ENCODE measurements at places on chromosomes 16 and 17.

GRCh38 chr16:85623997-85624601 lies 11.0 kb downstream of the GSE1 start:
- DNase-seq = no peak

GRCh38 chr16:48494742-48495141 lies 109.5 kb upstream of the SIAH1 start:
- no peak for DNase-seq

DNA sequence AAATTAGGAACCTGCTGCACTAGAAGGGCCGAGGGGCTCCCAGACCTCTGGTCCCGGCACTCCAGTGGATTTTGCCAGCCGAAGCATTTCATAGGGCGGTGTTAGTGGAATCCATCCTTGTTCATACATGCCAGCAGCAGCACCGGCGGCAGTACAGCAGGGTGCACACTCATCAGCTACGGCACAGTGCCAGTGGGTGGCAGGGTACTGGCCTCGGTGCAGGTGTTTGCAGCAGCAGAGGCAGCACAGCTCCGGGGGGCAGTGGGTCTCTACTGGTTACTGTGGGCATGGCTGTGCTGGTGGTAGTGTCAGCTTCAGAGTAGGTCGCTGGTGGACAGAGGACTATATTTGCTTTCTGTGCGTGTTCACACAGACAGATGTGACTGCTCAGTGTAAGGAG lies 985.7 kb downstream of the CDH8 start:
- no peak for DNase-seq

DNA sequence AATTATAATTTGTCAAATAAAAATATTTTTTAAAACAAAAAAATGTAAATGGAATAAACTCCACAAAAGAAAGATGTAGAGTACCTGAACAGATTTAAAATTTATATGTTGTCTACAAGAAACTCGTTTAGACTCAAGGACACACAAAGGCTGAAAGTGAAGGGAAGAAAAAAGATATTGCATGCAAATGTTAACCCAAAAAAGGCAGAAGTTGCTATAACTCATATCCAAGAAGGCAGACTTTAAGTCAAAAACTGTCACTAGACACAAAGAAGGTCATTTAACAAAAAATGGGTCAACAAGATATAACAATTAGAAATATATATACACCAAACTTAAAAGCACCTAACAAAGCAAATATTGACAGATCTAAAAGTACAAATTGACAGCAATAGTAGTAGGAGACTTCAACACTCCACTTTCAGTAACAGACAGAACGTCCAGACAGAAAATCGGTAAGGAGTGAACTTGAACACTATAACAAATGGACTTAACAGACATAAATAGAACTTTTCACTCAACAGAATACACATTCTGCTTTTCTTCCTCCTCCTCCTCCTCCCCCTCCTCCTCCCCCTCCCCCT lies 40.8 kb upstream of the MYLK3 start:
- DNase-seq = no peak

DNA sequence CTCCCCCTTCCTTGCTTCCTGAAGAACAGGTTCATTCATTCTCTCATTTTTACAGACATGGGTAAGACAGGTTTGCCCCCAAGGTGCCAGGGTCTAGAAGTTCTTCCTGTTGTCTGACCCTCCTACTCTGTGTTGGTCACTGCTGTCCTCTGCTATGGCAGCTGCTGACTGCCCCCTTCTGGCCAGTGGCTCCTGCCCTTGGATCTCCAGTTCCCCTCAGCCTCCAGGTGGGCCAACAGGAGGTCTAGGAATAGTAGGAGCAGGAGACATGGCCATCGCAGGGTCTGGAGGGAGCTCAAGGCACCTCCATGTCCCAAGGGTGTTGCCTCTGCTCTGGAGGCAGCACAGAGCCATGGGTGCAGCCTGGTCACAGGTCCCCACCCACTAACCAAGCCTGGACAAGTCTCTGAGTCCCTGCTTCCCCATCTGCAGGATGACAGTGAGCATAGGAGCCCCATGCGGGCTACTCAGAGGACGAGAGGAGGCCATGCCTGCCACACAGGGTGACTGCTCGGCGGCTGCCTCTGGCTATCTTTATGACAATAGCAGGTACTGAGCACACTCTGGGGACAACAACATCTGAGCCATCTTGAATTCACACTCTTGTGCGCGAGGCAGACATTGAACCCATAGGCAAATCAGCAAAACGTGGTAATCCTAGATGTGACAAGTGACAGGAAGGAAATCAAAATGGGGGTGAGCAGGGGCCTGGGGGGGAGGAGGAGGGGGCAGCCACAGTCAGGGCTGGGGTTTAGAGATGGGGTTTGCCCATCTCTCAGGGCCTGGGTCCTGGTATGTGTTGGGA lies 27.0 kb upstream of the NXPH3 start:
- peak; percentile 65 for DNase-seq

- peak; percentile 44 for DNase-seq
These were observed 20.9 kb upstream of the NSRP1 start for GRCh38 chr17:30095507-30096244.

GRCh38 chr16:71493213-71493612 lies 4.1 kb upstream of the ZNF19 start:
- DNase-seq = no peak

Data from AG08396 (cell line).